Left renal cortex interstitium (tissue), 4 donors: ENCODE measurements at places on chromosomes 5 and 9. TPM values are rescaled to one million over a fixed set of nuclear protein-coding genes. Genes with fewer than 3 reads are reported as not detected.

The STING1 gene
- 29.7 TPM for polyA plus RNA-seq

The PCSK5 gene
- 16.9 TPM for polyA plus RNA-seq

The PPIC gene
- polyA plus RNA-seq: 40.7 TPM

The MTAP gene
- 50.4 TPM for polyA plus RNA-seq

DNA sequence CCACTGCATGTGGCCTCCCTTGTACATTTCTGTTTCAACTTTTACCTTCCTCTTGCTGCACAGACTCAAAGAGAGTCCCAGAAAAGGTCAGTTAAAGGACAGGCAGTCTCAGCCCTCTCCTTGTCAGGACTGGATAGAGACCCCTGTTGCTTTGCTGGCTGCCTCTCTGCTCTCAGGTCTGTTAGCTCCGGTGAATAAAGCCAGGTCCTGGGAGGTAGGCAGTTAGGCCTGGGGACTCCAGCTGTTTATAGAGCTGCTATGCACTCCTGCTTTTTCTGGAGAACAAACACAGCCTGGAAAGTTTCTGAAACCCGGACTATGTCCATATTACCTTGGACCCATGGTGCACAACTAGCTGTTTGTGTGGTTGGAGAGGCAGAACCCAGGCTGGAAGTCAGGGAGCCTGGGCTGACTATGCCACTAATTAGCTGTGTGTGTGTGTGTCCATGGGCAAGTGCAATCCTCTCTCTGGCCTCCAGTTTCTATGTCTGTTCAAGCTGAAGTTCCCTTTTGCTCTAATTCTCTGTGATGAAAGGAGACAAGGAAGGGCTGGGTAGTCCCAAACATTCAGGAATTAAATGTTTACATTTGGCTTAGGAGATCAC lies 42.9 kb downstream of the GLRA1 start:
- no peak for DNase-seq

DNA sequence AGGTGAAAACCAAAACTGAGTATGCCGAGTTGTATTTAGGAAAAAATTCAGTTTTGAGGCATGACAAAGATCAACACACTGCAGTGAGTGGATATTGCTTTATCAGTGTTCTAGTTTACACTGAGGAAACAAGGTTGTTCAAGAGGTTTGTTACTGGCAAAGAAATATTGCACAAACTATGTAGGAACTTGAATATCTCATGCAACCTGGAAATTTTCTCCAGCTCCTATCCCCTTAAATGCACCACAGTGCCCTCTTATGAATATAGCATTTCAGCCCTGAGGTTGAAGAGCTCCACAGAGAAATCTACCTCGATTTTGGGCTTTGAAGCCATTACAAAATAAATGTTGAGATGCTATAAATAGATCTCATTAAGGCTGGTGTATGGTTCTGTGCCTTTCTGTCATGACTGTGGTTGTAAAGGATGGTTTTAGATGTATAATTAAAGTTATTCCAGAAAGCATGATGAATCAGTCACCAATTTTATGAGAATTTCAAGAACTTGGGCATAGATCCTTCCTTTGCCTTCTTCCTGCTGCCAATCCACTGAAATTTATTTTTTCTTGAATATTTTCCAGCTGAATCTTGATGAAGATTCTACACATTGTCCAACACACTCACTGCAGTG lies 159.3 kb downstream of the SPATA31D1 start:
- no peak for DNase-seq

DNA sequence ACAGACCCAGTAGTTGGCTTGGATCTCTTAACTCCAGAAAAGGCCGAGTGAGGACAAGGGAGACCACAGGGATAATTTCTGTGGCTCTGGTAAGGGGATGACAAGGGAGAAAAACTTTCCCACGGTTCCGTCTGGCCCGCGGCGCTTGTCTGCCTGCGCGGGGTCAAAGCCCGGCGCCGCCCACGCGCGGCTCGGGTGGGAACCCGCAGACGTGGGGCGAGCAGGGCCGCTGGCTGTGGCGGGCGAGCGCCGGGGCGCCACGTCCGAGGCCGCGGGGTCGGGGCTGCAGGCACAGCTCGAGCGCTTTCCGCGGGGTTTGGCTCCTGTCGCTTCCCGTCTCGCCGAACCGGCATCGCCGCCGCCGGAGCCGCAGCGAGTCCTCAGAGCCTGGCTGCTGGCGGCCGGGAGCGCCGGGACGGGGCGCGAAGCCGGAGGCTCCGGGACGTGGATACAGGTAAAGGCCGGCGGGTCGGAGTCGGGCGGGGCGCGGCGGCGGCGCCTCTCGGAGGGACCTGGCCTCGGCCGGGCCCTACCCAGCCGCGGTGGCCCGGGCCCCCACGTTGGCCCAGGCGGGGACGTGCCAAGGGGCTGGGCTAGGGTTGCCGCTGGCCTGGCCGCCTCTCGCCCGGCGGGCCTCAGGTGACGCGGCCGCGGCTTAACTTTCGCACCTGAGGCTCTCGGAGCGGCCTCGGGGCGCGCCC lies at the start of gene RNF180:
Gene RNF180 (plus strand): TSS at position 344 of the 701 bp plus-strand sequence. CDS start 34,965 bp downstream, outside the sequence.
- DNase-seq: no peak

DNA sequence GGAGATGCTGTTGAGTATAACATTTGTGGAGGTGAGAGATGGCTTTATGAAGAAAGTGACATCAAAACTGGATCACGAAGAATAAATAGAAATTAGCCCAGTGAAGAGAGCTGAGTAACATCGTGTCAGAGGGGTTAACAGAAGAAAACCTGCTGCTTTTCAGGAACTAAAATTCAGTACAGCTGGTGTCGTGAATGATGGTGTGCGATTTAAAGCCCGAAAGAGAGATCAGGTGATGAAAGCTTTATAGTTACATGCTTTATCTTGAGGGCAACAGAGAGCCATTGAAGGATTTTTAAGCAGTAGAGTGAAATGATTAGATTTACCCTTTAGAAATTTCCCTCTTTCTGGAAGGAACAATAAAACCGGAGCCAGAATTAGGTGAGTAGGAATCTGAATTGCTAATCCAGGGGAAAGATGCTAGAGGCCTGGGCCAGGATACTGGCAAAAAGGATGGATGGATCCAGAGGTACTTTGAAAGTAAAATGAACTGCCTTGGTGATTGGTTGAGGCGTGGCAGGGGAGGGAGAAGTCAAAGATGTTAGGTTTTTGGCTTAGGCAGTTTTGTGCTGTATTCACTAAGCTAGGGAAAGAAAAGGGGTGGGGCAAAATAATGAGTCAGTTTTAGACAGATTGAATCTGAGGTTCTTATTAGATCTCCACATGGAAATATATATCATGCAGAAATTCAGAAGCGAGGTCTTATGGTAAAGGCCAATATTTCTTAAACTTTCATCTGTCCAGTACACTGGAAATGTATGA lies 3.4 kb downstream of the LRRC70 start:
- DNase-seq: no peak

GRCh38 chr5:55853818-55854217 lies 2.7 kb downstream of the IL31RA start:
- DNase-seq: no peak

DNA sequence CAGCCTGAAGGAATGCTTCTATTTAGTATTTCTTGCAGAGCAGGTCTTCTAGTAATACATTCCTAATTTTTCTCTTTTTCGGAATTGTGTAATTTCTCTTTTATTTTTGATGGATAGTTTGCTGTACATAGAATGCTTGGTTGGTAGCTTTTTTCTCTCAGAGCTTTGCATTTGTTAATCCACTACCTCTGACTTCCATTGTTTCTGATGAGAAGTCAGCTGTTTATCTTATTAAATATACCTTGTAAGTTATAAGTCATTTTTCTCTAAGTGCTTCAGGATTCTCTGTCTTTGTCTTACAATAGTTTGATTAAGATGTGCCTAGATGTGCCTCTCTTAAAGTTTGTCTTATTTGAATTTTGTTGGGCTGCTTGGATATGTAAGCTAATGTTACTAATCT lies 101.9 kb downstream of the HTR1A start:
- no peak for DNase-seq

- DNase-seq: peak; percentile 37
Observed at GRCh38 chr5:13957032-13957645, 12.7 kb upstream of the DNAH5 start.

GRCh38 chr5:16234598-16234997 lies 55.0 kb upstream of the MARCHF11 start:
- no peak for DNase-seq
